Coronary artery (tissue), 2 donors: ENCODE measurements at places on chromosomes 1 and 21.

- no peak for DNase-seq
Measured at GRCh38 chr1:10734375-10734774, 62.1 kb downstream of the CASZ1 start.

DNA sequence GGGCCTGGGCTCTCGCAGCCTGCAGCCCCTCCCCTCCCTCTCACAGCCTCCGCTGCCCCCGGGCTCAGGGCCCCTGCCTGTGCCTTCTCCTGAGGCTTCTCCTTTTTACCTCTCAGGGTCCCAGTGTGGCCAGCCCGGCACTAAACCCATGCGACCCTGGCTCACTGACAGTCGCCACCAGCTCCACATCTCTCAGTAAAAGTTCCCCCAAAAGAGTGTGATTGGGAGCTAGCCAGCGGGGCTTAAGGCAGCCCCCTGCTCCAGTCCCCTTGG, 26.6 kb downstream of the PDE9A start:
- no peak for DNase-seq

DNA sequence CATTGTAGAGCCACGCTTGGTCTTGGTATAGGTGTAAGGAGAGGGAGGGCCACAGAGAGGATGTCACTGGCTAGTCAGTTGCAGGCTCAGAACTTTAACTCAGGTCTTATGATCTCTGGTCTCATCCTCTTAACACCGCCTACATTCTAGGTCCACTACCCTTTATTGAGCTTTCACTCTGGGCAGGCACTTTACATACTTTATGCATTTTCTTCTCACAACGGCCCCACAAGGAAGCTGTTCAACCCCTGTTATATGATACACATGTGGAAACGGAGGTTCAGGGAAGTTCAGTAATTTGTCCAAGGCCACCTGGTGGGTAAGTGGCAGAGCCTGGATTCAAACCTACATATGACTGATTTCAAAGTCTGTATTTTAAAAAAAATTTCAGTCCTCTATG, 25.3 kb upstream of the RCAN3 start:
- DNase-seq, result no peak

GRCh38 chr1:84370266-84370665, 28.0 kb upstream of the DNASE2B start:
- DNase-seq, result no peak

- no peak for DNase-seq
Measured at GRCh38 chr1:162137179-162137960, 67.9 kb downstream of the NOS1AP start.

DNA sequence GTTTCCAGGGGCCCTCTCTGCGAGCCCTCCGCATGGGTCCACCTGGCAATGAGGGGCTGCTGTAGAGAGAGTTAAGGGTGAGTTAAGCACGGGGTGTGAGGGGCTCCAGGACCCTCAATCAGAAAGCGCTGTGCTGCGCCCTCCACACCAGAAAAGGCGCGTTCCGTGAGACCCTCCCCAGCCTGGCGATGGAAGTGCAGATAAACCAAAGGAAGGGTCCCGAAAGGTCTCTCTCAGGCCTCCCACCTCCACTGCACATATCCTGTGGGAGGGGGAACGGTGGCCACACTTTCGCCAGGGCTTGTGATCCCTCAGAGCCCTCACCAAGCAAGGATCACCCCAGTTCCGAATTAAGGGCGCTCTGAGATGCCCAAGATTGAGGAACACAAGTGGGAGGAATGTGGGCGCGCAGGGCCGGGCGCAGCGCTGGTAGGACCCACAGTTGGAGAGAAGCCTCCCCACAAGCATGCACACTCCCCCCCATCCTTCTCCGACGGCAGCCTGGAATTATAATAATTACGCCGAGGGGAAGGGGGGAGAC, 1.1 kb downstream of the WNT3A start:
- no peak for DNase-seq

DNA sequence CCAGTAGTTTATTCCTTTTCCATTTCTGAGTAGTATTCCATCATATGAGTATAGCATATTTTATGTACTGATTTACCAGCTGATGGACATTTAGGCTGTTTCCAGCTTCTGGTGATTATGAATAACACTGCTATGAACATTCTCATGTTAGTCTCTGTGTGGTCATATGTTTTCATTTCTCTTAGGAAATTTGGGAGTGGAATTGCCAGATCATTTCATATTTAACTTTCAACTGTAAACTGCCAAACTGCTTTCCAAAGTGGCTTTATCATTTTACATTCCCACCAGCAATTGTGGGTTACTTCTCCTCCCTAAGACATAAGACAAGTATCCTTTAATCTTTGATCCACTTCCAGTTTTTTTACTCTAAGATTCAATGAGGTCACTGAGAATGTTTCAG, 85.7 kb upstream of the RALGPS2 start:
- DNase-seq, result no peak
